ENCODE measurements at places on chromosomes 12 and 14.

DNA sequence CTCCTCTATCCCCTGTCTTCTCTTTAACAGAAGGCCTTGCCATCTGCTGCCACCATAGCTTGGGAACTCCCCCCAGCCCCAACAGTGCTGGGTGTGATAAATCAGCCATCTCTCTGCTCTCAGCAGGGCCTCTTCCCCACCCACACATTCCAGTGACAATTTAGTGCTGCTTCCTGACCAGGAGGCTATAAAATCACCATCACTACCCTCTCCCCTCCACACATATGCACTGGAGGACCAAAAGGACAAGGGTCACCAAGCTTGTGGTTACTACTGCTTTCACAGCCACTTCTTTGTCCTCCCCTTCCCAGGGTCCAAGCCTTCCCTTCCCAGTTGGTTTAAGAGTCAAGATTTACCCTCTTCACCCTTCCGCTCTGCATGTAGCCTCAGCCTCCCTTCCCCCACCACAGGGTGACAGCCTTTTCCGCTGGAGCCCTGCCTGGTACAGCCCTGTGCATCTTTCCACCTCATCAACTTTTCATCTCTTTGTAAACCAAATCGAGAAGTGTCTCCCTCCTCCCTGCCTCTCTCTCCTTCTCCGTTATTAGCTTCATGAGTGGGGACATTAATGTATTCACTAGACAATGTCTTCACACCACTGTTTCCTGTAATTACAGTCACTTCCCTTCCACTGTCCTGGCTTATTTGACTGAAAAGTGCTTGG is 9.4 kb downstream of the PSMB5 start:
- no peak for DNase-seq

- no peak for DNase-seq
These were observed 777.9 kb downstream of the FSCB start for GRCh38 chr14:43729143-43729542.

DNA sequence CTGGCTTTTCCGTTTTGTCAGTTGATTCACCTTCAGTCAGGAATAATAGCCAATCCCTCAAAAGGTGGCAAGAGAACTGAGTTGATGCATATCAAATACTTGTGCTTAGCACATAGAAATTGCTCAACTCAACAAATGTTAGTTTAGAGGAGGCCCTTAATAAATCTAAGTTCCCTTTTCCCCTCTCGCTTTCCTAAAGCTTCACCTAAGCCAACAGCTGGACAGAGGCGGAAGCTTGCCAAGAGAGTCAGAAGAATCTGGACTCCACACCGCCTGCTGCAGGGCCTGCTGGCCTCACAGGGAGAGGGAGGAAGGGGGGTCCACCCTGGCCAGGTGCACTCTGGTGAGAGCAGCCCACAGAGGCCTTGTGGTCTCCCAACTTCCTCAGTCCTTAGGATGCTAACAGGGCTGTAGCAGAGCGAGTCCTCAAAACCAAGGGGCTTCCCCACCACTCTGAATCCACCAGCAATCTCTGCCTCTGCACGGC is 213.1 kb downstream of the CHST11 start:
- peak; percentile 22 for DNase-seq

- DNase-seq: peak; percentile 77
These were observed 4.7 kb downstream of the LRIG3 start for GRCh38 chr12:58915634-58916033.

DNA sequence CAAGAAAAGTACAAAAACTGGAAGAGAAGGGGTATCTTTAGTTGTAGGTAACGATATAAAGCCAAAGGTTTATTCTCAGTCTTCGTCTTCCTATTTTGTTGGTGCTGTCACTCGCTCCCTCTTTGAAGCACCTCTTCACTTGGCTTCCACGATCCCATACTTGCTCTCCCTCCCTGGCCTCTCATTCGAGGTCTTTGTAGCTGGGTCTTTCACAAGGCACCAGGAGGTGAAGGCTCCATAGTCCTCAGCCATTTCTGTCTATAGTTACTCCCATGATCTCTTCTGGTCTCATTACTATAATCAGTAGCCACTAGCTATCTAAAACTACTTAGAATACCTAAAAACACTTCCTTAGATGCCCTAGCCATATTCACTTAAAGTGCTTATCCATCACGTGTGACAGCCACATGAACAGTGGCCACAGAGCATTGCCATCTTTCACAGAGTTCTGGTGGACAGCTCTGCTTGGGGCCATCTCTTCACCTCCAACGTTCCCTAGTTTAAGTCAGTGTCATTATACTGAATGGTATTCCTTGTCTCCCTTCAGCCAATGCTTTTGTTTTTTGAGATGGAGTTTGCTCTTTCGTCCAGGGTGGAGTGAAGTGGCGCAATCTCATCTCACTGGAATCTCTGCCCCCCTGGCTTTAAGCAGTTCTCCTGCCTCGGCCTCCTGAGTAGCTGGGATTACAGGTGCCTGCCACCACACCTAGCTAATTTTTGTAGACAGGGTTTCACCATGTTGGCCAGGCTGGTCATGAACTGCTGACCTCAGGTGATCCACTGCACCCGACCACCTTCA is 57.1 kb downstream of the ATP2A2 start:
- DNase-seq: no peak

- no peak for DNase-seq
These were observed 4.8 kb downstream of the ABHD4 start for GRCh38 chr14:22602862-22603261.

DNA sequence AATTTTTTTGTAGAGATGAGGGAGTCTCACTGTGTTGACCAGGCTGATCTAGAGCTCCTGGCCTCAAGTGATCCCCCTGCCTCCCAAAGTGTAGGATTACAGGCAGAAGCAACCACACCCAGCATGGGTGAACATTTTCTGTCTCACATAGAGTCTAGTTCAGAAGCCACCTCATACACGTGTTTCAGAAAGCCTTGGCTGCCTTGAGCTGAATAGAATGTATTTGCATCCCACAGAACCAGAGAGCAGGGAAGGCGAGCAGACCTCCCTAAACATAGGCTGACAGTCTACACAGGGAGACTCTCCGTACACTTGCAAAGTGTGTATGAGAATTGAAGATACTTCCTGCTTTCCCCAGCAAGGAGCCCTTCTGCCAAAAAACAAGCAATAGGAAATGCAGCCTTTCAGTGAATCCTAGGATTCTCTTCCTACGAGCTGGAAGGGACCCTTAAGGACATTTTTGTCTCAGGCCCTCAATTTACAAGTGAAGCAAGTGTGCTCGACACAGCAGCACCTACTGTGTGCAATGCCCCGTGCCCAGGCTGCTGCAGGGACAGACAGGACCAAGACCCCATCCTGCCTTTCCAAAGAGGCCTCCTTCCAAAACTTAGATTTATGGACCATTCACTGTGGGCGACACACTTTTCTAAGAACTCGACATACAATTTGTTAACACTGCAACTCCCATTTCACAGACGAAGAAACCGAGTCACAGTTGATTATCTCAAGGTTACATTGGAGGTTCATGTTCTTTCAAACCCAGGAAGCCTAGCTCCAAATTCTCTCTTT is 11.2 kb downstream of the NUAK1 start:
- no peak for DNase-seq

- DNase-seq: no peak
These were observed 186.6 kb upstream of the DIO3 start for GRCh38 chr14:101374373-101375338.

DNA sequence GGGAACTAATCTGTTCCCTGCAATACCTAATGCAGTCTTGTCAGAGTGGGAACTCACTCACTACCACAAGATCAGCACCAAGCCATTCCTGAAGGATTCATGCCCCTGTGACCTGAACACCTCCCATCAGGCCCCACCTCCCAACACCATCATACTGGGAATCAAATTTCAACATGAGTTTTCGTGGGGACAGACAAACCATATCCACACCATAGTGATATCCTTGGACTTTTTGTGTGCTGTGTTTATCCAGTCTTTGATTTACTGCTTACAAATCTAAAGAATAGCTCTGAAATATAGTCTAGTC is 243.5 kb downstream of the FBXL14 start:
- DNase-seq: no peak

DNA sequence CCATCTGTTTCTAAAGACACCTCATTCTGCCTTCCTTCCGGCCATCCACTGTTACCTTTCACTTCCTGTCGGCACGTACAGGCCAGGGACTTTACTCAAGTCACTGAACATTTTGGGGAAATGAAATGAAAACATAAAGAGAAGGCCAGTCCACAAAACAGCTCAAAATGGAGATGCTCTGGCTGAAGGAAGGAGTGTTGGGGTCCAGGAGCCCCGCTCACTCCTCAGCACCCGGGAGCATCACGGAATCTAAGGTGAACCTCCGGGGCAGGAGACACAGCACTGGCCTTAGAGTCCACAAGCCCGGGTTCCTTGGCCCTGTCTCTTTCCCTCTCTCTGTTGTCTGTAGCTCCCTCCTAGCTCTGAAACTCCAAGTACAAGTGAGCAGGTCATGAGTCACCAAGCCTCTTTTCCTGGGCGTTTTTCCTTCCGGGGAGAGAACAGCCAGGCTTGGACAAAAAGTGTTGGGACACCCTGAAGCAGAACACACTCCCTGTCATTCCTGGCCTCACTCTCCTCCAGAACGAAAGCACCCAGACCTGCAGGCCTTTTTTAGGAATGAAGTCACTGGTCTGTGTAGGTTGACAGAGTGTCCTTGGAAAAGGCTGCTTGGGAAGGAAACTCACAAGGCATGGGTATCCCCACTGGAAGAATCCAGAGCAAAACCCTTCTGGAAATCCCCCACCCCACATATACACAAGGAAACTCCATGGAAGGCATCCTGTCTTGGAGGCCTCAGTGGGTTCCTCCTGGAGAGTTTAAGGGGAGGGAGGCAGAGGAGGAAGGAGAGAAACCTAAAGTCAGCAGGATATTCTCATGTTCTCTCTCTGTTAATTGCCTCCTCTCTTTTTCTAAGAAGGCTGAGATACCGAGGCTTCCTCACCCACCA is 245.3 kb downstream of the ZFP36L1 start:
- DNase-seq: peak; percentile 96

GRCh38 chr12:10111451-10111850 is 12.7 kb upstream of the CLEC1A start:
- DNase-seq: no peak

DNA sequence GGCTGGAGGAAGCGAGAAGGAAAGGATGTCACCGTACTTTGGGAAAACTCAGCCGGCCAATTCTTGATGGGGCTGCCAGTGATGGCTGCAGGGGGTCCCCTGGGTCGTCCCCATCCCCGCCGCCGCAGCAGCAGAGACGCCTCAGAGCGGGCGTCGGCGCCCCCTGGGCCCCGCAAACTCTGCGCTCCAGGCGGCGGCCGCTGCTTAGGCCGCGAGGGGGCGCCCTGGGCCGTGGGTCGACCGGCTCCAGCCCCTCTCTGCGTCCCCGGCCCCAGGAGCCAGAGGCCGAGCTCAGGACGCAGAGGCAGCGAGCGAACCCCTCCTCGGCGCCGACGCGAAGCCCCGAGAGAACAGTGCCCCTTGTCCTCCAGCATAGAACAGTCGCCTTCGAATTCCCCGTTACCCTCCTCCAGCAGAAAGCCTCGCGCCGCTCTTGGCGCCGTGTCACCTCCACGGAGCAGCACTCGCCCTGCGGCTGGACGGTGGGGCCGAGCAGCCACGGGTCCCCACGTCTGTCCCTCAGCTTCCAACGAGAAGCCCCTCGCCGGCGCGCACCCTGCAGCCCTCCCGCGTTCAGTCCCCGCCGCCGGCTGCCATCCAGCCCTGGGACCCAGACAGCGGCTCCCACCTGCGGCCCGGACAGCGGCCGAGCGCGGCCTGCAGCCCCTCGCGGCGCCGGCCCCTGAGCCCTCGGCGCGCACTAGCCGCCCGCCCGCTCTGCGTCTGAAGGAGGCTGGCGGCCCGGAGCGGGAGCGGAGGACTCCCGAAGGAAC is 106.6 kb downstream of the PRICKLE1 start:
- peak; percentile 53 for DNase-seq
